Stimulated activated CD4-positive, alpha-beta T cell treated with anti-CD3 and anti-CD28 coated beads, TNF-alpha, amount 100 ng/mL, for 4 hours (primary cell): ENCODE measurements at places on chromosomes 11 and 22.

GRCh38 chr11:62512961-62513360, 33.6 kb downstream of the AHNAK start:
- no peak for DNase-seq

GRCh38 chr11:26649884-26650283, 72.0 kb downstream of the SLC5A12 start:
- DNase-seq = no peak

DNA sequence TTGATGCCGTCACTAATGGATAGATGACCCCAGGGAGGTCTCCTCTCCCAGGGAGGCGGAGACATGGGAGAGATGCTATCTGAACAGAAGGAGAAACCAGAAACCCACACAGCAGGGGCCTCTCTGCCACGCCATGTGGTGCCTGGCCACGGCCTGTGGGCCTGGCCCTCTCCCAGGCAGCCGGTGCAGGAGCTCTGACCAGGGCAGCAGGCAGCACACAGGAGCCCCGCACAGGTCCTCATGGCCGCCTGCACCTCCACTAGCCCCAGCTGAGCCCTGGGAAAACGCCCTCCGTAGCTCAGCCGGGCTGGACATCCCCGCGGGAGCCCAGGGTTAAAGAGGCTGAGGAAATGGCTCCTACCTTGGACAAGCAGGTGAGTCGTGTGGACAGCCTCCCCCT, 19.8 kb downstream of the IGSF9B start:
- no peak for DNase-seq

GRCh38 chr11:113249491-113249763, 65.0 kb upstream of the TTC12 start:
- DNase-seq = no peak

GRCh38 chr11:13972043-13972910, 9.8 kb downstream of the SPON1 start:
- no peak for DNase-seq

- no peak for DNase-seq
Measured at GRCh38 chr11:35101223-35101622, 37.7 kb upstream of the CD44 start.

DNA sequence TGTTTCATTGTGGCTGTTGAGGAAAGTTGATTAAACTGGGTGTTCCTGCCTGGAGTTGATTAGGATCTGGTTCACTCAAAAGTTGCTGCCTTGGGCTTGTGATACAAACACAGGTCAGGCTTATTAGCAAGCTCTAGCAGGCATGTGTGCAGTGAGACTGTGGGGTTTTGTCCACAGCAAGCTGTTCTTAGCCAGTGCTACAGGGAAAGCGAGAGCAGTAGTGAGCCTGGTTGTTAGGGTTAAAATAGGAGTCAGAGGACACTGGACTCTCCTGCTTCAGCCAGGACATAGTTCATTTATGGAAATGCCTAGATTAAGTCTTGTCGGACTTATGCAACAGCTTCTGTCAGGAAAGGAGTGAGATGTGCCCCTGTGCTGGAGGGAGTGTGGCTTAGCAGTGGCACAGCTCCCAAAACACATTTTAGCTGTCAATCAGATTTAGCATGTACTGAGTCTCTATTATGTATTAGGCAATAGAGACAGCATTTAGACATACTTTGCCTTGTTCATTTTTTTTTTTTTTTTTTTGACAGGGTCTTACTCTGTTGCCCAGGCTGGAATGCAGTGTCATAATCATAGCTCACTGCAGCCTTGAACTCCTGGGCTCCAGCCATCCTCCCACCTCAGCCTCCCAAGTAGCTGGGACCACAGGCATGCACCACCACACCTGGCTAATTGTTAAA, 8.7 kb downstream of the SNRPD3 start:
- no peak for DNase-seq

DNA sequence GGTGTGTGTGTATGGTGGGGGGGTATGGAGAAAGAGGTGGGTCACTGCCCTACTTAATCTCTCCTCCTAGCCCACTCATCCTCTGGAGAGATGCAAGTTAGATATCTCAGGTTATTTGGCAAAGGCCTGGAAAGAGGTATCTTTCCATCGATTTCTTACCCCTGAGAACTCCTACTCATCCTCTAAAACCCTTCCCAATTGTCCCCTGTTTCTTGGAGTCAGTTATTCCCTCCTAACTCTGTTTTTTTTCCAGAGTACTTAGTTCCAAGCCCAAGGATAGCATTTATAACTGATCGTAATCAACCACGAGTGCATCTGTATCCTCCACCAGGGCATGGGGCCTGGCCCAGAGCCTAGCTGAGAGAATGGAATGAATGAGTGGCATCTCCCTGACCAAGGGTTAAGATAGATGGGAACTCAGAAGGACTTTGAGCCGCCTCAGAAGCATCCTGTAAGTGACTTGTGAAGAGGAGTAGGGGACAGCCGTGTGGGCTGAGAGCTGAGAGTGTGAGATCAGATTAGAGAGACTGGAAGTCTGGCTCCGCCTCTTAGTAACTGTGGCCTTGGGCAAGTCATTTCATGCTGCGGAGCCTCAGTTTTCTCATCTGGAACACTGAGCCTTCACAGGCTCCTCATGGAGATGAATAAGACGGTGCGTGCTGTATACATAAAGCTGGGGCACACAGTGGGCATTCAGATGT, 16.2 kb downstream of the CD6 start:
- no peak for DNase-seq

- no peak for DNase-seq
Measured at GRCh38 chr11:21447871-21448270, 745.0 kb upstream of the ANO5 start.

GRCh38 chr11:133522344-133522743, 10.0 kb downstream of the OPCML start:
- DNase-seq = no peak

- no peak for DNase-seq
Measured at GRCh38 chr22:46089426-46090035, 60.8 kb upstream of the PPARA start.

DNA sequence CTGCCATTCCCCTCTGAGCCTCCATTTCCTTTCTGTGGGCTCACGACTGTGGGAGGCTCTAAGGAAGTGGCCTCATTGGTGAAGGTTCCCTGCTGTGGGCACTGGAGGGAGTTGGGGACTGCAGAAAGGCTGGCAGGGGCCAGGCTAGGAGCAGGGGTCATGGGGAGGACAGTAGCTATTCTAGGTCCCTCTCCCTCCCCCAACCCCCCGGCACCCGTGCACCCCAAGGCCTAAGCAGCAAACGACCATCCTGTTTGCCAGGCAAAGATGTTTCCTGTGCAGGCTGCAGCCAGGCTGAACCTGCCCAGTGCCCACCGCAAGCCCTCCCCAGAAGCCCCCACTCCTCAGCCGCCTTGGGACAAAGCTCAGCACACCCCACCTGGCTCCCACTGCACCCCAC, 189.4 kb downstream of the MN1 start:
- DNase-seq = no peak

GRCh38 chr11:85627332-85627997, at the start of gene DLG2:
Gene DLG2, minus strand, starts transcription at chr11:85627344.
- no peak for DNase-seq

DNA sequence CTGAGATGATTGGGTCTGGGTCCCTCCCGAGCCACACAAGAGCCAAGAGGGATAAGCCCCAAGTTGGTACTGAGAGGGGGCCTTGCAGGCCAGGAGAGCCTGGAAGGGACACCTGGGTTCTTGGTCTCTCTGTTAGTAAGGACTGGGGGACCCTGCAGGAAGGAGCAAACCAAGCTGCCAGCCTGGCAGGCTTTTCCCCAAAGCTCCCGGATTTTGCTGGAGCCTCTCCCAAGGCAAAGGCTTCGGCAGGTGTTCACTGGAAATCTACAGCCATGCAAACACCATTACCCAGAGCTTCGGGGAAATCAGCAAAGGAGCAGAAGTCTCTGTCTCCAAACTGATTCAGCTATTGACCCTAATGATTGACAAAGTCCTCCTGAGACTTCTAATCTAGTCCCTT, 527.9 kb downstream of the BUD13 start:
- DNase-seq = no peak

- no peak for DNase-seq
Measured at GRCh38 chr11:71309611-71310010, 57.2 kb upstream of the SHANK2 start.

DNA sequence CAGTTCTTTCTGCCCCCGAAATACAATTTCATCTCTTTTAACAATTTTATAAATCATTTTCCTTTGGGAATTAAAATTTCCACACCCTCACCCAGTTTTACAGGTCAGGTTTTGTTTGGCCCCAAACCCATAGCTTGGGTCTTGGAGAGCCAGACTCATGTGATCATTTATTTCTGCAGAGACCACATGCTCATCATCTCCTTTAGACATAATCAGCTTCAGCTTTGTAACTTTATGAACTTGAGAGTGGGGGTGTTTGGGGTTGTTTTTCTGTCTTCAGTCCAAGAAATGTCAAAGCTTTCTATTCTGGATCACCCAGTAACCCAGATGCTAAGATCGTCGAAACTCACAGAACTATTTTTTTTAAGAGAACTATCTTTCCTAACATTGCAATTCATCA, 70.9 kb downstream of the DBX1 start:
- DNase-seq = no peak

DNA sequence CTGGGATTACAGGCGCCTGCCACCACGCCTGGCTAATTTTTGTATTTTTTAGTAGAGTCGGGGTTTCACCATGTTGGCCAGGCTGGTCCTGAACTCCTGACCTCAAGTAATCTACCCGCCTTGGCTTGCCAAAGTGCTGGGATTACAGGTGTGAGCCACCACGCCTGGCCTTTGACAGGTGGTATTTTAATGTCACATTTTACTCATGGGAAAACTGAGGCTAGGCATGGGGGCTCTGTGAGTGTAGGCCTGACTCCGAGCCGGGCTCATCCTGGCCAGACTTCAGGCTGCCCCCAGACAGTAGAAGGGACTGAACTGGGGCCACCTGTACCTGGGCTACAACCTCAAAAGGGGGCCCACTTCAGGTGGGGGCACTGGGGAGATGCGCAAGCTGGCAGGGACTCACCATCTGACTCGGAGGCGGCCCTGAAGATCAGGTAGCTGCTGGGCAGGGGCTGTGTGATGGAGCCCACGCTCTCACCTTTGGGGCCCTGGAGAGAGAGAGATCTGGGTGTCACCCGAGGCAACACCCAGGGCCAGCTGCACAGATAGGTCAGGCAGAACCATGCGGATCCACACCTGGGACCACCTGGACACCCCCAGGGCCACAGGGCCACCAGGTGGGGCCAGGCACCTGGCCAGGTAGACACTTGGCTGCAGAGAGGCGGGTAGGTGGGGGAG, 45.8 kb downstream of the OSBPL5 start:
- DNase-seq = no peak

GRCh38 chr11:1707751-1708150, 10.8 kb downstream of the KRTAP5-6 start:
- DNase-seq = no peak

DNA sequence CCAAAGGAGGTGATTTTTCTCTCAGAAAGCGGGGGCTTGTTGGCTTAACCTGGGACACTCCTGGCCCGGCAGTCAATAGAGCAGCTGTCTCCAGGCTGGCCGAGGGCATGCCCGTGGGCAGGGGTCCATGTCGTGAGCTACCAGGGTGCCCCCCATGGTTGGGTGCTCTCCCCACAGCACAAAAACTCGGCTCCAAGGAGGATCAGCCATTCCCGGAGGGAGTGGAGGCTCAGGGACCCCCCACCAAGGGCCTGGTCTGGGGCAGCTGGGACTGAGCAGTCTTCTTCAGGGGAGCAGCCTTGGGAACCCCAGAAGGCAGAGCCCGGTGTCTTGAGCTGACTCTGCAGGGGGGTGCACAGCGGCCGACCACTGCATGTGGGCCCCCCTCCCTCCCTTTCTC, 20.8 kb upstream of the TH start:
- DNase-seq = no peak

DNA sequence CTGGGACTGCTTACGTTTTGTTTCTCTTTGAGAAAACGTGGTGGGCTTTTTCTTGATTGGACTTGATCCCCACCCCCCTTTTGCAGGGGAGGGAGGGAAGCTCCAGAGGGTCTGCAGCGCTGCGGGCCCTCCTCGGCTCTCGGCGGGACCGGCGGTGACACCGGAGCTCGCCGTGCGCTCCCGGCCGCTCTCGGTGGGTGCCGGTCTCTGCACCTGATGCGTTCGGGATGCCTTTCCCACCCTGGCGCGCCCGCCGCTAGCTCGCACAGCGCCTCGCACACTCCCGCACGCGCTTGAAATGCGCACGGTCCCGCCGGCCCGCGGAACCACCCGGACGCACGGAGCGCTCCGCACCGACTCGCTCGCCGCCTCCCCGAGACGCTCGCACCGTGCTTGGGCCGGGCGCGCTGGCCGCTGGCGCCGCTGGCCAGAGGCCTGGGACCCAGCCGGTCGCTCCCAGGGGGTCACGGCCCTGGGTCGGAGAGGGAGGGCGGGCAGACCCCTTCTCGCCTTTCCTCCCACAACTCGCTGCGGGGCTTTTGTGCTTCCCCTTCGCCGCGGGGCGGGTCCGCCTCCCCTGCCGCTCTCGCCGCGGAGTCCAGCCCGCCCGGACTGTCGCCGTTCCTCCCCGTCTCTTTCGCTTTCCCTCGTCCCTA, 1.0 kb downstream of the ZBTB16 start:
- DNase-seq = no peak

DNA sequence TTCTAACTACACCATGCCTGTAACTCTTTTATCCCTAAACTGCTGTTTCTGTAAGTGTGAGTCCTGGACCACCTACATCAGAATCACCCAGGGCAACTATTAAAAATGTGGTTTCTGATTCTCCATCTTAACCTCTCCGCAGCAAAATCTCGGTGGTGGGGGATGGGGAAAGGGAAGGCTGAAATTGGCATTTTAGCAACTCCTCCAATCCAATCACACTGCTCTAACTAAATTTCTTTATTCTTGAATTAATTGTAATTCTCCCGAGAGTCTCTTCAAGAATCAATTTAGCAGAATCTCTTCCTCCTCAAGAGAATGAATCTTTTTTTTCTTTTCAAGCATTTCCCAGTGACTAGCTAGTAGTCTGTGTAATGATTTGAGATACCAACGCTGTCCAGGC, 36.2 kb downstream of the SEZ6L start:
- no peak for DNase-seq

- no peak for DNase-seq
Measured at GRCh38 chr22:32600147-32600546, 125.5 kb downstream of the FBXO7 start.

- no peak for DNase-seq
Measured at GRCh38 chr22:49532869-49533802, 294.5 kb downstream of the BRD1 start.

- no peak for DNase-seq
Measured at GRCh38 chr11:116510886-116511650, 261.7 kb downstream of the BUD13 start.
